Psoas muscle (tissue), 8 donors: ENCODE measurements at places on chromosomes 3 and 15. TPM values are rescaled to one million over a fixed set of nuclear protein-coding genes. Genes with fewer than 3 reads are reported as not detected.

C3orf20 gene
- polyA plus RNA-seq: 0.01 TPM

AGBL1 gene
- 3.1 TPM for polyA plus RNA-seq

GOLGA6L7 gene
- not detected for polyA plus RNA-seq

COL6A5 gene
- not detected for polyA plus RNA-seq

CAPN3 gene
- polyA plus RNA-seq: 114 TPM

CTXND1 gene
- polyA plus RNA-seq: 0.04 TPM

MKRN2OS gene
- polyA plus RNA-seq: 0.16 TPM

SPSB4 gene
- polyA plus RNA-seq: 0.41 TPM

CHL1 gene
- polyA plus RNA-seq: 0.43 TPM

FEZF2 gene
- not detected for polyA plus RNA-seq

GNAT1 gene
- polyA plus RNA-seq: not detected

P2RY14 gene
- polyA plus RNA-seq: 0.55 TPM

PPARG gene
- polyA plus RNA-seq: 5.1 TPM
